ENCODE measurements at places on chromosomes 11 and 22. TPM values are rescaled to one million over a fixed set of nuclear protein-coding genes. Genes with fewer than 3 reads are reported as not detected.
A peak's percentile ranks its signal among the peaks of the same experiment; 100 is the strongest.

The ISX gene
- not detected for total RNA-seq

The HPX gene
- total RNA-seq = 0.13 TPM

The TMPRSS13 gene
- total RNA-seq = not detected

The OR10A2 gene
- not detected for total RNA-seq

The MS4A3 gene
- total RNA-seq = not detected

The AGBL2 gene
- 0.29 TPM for total RNA-seq

The MS4A6E gene
- total RNA-seq = not detected

The EFCAB6 gene
- 2.3 TPM for total RNA-seq

The OR8G5 gene
- total RNA-seq = not detected

The TYMP gene
- total RNA-seq = 63.5 TPM

DNA sequence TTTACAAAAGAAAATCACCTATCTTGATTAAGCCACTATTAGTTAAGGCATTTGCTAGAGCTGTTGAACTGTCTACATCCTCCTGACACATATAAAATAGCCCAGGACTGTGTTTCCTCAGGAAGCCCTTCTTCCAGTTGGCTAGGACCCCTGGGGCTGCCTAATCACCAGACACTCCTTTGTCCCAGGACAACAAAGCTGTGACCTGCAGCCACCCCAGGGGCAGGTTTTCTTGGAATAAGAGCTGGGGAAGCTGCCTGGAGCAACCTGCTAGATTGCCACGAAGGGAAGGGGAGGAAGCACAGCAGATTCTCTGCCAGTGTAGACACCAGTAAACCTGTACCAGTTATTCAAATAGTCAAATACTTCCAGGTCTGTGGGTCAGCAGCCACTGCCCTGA is 17.6 kb downstream of the CHST1 start:
- DNase-seq = no peak

- DNase-seq = no peak
Observed at GRCh38 chr22:21446128-21446826, 20.9 kb upstream of the TMEM191C start.

GRCh38 chr11:116649268-116649667 is 123.5 kb downstream of the BUD13 start:
- no peak for DNase-seq

GRCh38 chr11:115324581-115325432 is 179.4 kb downstream of the CADM1 start:
- DNase-seq = peak; percentile 49

- no peak for DNase-seq
Observed at GRCh38 chr11:112615891-112616290, 345.3 kb upstream of the NCAM1 start.

- DNase-seq = no peak
Observed at GRCh38 chr11:71934213-71934612, 5.4 kb downstream of the RNF121 start.

- no peak for DNase-seq
Observed at GRCh38 chr11:126039485-126040271, 23.0 kb downstream of the CDON start.

- DNase-seq = no peak
Observed at GRCh38 chr11:120657306-120658070, 145.9 kb downstream of the GRIK4 start.

- DNase-seq = no peak
Observed at GRCh38 chr11:1565173-1565903, 6.7 kb downstream of the DUSP8 start.

DNA sequence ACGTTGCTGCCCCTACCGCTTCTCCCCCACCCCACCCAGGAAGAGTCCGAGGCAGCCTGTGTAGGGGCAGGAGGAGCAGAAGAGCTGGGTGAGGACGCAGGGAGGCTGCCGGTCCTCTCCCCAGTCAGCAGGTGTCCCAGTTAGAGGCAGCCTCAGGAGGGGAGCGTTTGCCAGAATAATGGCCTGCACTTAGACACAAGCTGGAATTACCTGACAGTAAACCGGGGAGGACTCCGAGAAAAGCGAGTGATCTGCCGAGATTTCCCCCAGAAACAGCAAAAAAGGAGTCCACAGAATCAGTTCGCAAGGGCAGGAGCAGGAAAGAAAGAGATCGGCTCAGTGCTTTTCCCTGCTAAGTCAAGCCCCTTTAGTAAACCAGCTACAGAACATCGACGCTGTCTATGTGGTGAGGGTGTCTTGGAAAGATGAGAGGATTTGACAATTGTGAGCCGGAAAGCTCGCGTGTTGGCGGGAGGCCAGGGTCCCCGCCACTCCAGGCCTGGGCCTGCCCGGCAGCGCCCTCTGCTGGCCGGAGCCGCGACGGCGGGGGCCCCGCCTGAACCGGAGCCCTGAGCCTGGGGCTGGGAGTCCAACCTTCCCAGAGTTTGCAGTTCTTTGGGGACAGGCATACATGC is 17.7 kb upstream of the THRSP start:
- DNase-seq = no peak

DNA sequence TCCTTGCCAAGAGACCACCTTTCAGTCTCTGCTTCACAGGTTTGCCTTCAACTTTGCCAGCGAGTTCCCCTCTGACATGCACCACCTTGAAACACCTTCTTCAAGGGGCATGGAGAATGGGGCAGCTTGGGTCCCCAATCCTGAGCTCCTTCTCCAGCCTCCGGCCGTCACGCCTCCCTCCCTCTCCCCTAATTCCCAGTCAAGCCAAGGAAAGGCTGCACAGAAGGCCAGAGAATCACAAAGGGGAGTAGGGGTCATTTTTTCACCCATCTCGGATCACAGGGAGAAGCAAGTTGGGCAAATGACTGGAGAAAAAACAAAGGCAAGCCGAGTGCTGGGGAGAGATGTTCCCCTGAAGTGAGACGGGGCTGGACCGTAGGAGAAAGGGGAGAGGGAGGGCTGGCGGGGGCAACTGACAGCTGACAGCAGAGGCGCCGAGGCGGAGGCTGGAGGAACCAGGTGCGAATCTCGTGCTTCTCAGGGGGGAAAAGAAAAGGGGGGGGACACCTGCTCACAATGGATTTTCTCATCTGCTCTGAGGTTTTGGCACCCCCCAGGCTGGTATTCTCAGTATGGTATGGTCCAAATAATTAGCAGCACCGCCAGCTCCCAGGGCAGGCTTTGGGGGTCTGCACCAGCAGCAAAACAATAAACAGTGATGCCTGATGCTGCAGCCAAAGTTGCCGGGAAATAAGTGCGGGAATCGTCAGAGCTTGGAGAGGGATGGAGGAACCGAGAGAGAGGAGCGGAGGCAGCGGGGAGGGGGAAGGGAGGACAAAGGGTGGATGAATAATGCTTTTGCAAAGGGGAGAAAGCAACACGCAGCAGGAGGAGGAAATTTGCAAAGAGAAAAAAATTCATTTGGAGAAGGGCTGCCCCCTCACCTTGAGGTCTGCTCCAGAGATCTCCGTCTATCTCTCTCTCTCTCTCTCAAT is 644 bp downstream of the YPEL4 start:
- DNase-seq = no peak

DNA sequence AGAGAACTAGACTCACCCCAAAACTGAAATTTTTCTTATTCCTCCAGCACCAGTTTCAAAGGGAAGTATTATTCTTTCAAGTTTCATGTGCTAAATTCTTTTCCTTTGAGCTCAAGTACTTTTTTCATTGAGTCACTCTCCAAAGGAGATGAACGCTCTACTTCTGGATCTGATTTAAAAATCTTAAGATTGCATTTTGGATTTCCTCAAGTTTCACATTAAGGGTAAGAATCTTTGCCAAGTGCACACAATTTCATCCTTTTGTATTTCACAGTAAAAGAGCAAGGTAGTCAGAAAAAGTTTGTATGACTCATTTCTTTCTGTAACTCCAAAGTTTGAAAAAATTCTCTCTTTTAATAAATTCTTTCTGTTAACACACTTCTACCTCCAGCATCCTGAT is 435.5 kb downstream of the RAB38 start:
- no peak for DNase-seq

DNA sequence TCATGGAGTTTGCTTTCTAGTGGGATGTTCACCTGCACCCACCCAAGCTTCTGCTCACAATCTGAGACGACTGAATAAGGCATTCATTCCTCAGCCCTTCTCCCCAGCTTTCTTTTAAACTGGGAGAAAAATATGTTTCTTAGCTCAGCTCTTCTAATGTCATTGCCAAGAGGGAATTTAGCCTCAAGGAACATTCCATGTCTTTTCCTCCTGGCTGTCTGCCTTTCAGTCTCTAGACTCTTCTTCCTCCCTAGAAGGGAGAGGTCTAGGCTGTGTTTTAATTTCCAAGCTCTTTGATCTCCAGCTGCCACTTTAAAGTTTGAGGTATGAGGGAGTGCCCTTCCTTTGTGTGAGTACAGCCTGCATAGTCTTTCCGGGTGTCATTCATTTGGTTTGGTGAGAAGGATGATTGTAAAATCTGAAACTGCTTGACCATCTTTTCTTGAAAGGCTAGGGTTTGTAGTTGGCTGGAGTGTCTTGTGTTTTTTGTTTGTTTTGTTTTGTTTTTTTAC is 11.7 kb upstream of the HTATIP2 start:
- DNase-seq = no peak

DNA sequence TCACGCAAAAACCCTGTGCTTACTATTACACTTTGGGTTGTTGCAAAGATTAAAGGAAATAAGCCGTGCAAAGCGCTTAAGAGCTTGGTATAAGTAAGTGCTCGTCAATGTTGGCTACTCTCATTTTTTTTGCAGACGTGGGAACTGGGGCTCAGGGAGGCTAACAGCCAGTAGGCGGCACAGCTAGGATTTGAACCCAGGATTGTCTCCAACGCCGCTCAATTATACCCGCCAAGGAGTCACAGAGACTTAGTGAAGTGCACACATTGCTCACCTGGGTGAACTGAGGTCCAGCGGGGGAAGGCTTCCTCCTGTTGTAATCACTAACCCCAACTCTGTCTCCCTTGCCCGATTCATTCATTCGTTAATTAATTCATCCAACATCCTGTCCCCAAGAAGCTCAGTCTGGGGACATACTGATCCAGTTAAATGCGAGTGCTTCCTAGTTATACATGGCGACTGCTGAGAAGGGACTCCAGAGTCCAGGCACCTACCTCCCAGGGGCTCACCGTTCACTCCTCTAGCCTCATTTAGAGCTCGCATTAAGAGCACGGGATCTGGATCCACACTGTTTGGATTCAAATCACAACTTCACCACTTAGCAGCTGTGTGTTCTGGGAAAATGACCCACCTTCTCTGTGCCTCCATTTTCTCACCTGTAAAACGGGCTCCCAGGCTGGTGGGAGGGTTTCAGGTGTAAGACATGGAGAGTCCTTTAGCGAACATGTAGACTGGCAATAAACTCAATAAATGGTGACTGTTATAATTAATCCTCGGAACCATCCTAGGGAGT is 838 bp upstream of the MTFP1 start:
- DNase-seq = no peak

DNA sequence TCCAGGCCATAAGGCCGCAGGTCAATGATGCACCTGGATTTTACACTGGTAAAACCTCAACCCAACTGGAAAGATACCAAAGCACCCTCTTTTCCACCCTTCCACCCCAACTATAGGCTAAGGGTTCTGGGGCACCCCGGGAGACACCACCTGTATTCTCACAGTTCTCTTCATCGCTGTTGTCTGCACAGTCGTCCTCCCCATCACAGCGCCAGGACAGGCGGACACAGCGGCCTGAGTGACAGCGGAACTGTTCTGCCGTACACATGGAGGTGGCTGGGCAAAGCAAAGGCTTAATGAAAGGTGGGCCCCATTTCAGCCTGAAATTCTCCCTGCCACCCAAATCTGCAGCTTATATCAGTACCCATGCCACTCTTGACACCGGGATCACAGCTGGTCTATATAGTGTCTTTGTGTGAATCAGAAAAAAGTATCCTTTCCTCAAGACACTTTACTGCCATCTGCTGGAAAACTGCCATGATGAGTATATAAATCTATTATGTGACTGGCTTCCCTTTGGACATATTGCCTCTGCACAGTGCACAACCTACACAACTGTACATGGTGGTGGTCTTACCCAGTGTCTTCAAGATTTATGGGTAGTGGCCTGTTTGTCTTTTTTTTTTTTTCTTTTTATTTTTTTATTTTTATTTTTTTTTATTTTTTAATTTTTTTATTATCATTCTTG is 21.5 kb downstream of the LRP4 start:
- no peak for DNase-seq

DNA sequence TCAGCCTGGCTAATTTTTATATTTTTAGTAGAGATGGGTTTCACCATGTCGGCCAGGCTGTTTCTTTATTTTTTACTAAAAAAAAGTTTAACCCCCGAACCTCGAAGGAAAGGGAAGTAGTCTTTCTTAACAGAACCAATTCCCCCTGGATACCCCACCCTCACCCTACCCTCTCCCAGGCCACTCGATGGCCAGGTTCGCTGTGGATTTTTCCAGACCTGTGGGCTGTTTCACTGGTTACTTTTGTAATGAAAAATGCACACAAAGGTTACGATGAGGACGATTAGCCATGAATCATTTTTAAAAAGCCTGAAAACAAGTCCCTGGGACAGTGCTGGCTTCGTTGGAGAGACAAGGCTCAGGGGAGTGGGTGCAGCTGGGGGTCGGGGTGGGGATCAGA is 2.5 kb downstream of the TSPO start:
- DNase-seq = no peak

DNA sequence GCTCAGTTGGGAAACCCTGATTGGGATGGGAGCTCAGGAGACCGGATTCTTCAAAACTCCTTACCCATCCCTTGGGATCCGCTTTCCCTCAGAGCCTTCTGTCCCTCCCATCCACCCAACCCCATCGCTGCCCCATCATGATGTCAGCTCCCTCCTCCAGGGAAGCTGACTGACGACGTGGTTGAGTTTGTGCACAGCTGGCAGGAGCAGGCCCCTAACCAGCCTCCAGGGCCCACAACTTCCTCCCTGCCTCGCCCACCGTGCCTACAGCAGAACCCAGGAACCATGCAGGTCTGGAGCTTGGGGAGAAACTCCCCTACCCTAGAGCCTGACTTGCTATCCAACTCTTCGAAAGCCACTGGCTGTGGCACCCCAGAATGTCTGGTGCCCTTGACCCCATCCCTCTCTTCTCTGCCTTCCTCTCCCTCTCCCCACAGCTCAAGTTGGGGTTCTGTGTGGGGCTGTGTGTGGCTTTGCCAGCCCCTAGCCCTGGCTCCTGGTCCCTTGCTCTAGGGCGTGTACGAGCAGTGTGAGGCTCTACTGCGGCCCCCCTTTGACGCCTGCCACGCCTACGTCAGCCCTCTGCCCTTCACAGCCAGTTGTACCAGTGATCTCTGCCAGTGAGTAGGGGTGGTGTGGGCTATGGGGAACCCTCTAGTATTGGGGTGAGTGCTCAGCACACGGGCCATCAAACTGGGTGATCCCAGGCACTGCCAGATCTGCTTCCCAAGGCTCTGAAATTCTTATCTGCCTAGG is 11.1 kb downstream of the OTOG start:
- no peak for DNase-seq

DNA sequence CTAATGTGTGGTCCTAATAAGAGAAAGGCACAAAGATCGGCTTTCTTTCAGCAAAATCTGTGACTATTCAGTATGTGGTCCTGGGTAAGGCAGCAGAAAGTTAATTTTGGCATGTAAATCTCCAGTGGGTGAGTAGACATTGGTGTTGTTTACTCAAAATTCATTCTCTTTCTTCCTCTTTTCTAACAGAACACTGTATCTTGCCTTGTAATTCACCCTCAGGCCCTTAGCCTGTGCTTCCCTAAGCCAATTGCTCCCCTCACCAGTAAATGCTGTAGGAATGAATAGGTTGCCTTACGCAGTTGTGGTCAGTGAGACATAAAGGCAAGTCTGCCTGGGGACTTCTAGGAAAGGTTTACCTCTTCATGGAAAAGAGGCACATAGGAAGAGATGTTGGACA is 49.9 kb upstream of the PDE3B start:
- no peak for DNase-seq

- no peak for DNase-seq
Observed at GRCh38 chr22:30783021-30783420, 88.3 kb downstream of the OSBP2 start.

- no peak for DNase-seq
Observed at GRCh38 chr11:65871811-65872548, 620 bp downstream of the EFEMP2 start.

Data from kidney epithelial cell (primary cell).